ENCODE measurements at places on chromosomes 11 and 22.

GRCh38 chr22:44988671-44989070 lies 21.1 kb downstream of the PHF21B start:
- DNase-seq: no peak

GRCh38 chr11:77054084-77054483 lies 12.7 kb upstream of the CAPN5 start:
- no peak for DNase-seq

GRCh38 chr11:13364388-13364787 lies 86.8 kb downstream of the BMAL1 start:
- no peak for DNase-seq

DNA sequence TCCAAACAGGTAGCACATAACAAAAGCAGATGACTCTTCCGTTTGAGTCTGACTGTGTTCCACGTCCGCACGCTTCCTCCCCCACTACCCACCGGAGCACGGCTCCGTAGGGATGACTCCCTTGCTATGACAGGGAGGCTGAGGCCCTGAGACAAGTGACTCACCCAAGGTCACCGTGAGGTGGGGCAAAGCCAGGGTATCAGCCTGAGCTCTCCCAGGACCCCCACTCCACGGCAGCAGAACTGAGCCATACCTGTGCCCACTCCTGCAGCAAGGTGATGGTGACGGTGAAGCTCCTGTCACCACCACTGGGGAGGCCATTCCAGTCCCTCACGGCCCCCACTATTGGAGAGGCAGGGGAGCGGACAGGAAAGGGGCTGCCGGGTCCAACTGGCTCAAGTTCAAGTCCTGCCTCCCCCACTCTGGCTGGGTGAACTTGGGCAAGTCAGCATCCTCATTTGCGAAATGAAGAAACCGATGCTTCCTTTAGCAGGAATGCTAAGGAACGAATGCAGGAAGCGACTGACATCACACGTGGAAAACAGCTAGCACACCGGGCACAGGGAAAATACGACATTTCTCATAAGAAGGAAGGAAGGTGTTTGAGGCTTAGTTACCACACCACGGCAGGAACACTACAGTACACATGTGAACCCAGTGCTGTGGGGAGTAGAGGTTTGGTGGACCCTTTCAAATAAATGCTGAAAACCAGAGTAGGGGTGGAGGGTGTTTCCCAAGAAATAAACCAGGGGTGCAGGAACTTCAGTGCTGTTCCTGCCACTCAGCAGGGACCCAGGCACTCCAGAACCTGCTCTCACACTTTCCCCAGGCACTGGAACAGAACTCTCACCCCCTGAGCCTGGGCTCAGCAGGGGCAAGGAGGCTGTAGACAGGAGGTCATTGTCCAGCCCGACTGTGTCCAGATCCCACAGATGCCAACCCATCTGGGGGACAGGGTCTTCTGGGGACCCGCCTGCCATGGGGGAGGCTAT lies 32.4 kb upstream of the CBX7 start:
- DNase-seq: no peak

DNA sequence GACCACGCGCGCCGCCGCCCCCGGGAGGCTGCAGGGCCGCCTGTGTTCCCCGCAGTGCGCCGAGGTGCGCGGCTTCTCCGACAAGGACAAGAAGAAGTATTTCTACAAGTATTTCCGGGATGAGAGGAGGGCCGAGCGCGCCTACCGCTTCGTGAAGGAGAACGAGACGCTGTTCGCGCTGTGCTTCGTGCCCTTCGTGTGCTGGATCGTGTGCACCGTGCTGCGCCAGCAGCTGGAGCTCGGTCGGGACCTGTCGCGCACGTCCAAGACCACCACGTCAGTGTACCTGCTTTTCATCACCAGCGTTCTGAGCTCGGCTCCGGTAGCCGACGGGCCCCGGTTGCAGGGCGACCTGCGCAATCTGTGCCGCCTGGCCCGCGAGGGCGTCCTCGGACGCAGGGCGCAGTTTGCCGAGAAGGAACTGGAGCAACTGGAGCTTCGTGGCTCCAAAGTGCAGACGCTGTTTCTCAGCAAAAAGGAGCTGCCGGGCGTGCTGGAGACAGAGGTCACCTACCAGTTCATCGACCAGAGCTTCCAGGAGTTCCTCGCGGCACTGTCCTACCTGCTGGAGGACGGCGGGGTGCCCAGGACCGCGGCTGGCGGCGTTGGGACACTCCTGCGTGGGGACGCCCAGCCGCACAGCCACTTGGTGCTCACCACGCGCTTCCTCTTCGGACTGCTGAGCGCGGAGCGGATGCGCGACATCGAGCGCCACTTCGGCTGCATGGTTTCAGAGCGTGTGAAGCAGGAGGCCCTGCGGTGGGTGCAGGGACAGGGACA lies 2.7 kb downstream of the NLRP6 start:
- DNase-seq: no peak

DNA sequence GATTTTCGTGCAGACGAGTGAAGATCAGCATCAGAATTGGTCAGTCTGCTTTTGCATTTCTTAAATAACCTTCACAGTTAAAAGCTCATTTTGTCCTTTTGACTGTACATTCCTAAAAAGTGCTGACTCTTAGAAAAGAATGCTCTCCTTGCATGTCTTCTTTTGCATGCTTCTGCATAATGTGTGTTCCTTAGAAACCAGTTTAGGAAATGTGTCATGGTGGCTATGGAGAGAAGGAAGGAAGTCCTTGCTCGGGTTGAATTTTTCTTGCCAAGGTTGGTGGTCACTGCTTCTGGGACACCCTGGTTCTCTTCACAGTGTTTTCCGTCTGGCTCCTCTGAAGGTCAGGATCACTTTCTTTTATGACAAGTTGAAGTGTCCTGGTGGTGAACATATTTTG lies 6.8 kb downstream of the AP2A2 start:
- no peak for DNase-seq

DNA sequence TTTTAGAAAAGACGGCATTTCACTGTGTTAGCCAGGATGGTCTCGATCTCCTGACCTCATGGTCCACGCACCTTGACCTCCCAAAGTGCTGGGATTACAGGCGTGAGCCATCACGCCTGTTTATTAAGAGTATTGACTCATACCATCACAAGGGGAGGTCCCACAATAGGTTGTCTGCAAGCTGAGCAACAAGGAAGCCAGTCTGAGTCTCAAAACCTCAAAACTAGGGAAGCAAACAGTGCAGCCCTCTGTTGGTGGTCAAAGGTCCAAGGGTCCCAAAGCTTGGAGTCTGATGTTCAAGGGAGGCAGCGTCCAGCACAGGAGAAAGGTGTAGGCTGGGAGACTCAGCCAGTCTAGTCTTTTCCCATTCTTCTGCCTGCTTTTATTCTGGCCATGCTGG lies 32.8 kb upstream of the LDLRAD3 start:
- DNase-seq: no peak

DNA sequence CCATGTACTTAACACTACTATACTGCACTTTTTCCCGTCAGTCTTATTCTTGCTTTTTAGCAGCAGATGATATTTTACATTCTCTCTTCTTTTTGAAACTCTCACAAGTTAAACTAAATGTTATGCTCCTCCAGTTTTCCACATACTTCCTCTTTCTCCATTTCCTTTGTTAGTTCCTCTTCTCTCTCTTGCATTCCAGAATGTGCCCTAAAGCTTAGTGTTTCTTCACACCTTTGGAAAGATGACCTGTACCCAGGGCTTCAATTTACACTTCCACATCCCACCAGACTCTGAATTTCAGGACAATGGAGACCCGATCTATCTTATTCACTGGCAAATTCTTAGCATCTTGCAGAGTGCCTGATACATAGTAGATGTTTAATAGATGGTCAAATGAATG lies 51.8 kb downstream of the APIP start:
- no peak for DNase-seq

- DNase-seq: no peak
These were observed 193.4 kb downstream of the ADAMTS15 start for GRCh38 chr11:130641876-130642275.

DNA sequence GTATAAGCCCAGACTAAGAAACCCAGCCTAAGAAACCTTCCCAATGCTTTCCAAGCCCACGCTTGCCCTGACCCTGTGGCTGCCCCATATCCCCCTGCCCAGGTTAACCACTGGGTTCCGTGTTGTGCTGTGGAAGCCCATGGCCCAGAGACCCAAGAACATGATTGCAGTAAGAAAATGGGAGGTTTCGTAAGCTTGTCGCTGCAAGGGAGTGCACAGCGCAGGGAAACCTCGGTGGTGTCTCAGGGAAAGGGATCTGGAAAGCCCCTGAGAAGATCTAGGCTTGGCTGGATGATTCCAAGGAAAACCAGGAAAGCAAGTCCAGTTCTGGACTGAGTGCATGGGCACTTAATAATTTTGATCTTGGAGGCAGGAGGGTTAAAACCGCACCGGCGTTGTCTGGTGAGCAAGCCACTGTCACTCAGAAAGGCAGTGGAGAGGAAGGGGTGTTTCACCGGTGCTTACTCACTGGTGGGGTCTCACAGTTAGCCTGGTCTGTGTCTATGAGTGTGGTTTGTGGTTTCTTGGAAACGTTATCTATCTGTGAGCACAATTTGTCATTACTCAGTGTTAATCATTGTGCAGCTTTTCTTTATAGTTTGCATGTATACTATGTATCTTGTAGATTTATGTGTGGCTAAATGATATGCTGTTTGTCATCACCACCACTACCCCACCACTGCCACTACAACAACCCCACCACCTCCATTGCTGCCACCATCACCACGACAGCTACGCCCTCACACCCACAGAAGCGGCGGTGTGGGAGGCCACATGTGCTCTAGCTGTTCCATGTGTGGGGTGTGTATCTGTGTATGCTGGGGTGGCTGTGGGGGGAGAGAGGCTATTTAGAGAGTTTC lies 53.3 kb upstream of the PRDM11 start:
- DNase-seq: no peak

- DNase-seq: no peak
These were observed 43.5 kb downstream of the GGTLC2 start for GRCh38 chr22:22687638-22688500.

- DNase-seq: no peak
These were observed 17.9 kb upstream of the EMID1 start for GRCh38 chr22:29187831-29188230.

DNA sequence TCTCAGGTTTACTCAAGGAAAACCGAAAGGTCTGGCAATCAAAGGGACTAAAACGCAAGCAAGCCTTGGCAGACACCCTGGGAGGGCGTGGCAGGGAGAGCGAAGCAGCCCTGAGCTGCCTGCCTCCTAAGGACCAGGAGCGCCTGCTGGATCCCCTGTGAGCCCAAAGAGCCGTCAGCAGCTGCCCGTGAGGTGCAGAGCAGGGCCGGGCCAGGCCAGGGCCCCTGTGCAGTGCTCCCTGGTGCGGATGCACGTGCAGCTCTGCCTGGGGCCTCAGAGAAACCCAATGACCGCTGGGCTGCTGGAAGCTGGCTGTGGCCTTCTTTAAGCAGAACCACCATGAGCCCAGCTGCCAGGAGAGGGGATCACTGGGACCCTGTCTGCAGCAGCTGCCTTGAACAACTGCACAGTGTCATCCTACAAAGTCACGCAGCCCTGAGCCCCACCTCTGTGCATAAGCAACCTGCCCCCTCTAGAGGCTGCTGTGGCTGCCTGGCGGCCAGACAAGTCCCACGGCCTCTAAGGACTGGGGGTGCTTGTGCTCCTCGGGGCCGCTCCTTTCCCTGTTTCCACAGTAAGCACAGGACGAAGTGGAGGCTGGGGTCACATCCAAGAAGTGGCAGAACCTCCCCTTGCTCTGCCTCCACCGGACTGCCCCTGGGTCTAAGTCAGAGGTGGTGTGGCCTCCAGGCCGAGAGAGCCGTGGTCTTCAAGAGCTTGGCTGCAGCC lies 29.1 kb upstream of the COMT start:
- DNase-seq: no peak

DNA sequence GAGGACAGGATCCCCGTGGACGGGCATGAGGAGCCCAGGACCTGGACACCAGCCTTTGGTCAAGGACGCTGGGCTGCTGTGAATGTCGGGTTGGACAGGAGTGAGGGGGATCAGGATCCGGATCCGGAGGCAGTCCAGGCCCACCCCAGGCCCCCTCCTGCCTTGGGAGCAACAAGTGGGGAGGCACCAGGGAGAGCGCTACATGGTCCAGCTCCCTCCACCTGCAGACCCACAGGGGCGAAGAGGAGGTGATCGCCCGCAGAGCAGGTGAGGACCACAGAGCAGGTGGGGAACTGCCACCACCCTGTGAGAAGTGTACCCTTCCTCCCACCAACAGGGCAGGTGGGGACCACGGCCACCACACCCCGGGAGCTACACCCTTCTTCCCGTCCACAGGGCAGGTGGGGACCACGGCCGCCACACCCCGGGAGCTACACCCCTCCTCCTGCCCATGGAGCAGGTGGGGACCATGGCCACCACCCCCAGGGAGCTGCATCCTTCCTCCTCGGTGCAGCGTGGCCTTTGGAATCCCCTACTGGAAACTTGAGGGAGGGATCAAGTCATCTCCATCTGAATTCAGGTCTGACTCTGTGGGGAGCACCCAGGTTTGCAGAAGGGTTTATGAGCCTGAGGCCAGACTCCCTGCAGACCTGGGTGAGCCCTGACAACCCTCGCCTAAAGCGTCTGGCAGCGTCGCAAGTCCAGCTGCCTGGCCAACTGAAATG lies 141.0 kb downstream of the BRD1 start:
- no peak for DNase-seq

GRCh38 chr11:16771350-16772140 lies 33.1 kb downstream of the C11orf58 start:
- DNase-seq: no peak

- DNase-seq: no peak
These were observed 2.8 kb downstream of the EFEMP2 start for GRCh38 chr11:65869643-65870306.

DNA sequence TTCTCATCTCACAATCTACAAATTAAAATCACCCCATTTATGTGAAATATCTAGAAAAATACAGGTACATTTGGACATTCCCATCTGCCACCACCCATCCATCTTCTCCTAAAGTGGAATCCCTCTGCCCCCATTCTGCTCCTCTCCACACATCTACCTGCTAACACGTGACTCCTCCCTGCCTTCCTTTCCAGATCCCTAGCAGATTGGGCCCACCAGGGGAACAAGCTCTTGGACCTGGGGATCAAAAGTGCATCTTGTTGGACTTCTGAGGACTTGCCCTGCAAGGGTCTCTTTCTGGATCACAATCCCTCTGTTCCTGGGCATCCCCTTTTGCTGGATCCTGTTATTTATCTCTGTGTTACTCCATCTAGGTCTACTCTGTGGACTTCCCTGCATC lies 107.6 kb downstream of the ZNF280B start:
- no peak for DNase-seq

GRCh38 chr11:123461164-123461563 lies 31.1 kb downstream of the GRAMD1B start:
- no peak for DNase-seq

DNA sequence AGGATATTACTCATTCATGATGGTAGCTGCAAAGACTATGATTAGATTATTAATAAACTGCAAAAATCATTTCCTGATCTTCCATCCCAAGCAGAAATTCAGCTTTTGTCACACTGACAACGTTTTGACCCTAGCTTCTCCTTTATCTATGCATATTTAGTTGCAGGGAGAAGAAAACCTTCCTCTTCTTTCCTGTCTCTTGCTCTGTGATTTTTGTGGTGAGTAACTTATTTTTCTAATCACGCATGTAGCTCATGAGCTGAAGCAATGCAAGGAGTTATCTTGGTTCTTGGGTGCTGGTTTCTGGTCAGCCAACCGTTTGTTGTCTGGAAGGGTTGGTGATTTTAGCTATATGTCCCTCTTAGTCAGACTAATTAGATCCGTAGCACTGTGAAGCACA lies 56.4 kb downstream of the FDX1 start:
- no peak for DNase-seq
